ENCODE measurements at places on chromosomes 12 and 14.

DNA sequence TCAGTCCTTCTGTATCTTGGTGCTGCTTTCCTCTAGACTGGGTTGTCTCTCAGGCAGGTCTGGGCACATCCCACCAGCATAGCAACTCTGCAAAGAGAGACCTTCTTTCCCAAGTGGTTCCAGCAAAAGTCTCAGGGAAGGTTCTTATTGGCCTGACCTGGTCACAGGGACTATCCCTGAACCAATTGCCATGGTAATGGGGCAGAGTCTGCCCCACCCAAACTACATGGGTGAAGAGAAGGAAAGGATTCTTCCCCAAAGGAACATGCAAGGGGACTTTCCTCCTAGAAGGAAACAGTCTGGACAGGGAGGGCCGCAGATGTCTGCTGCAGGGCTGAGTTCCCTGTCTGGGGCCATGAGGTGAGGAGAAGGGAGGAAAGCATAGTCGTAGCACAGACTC is 122.2 kb upstream of the NCOR2 start:
- no peak for DNase-seq

DNA sequence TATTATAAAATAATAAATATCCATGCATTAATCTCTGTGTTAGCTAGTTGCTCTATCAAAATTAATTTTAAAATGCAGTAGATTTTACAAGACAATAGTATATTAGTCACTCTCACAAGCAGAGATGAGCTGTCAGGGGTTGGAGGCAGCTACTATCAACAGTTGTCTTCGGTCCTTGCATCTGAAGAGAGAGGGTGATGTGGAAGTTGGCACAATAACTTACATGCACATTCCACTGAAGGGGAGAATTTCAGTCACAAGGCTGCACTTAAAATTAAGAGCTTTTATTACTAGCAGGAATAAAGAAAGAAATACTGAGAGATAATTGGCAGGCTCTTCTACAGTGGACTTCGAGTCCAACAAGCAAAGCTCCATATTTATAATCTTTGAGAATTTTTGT is 166.9 kb upstream of the DCN start:
- DNase-seq, result no peak

DNA sequence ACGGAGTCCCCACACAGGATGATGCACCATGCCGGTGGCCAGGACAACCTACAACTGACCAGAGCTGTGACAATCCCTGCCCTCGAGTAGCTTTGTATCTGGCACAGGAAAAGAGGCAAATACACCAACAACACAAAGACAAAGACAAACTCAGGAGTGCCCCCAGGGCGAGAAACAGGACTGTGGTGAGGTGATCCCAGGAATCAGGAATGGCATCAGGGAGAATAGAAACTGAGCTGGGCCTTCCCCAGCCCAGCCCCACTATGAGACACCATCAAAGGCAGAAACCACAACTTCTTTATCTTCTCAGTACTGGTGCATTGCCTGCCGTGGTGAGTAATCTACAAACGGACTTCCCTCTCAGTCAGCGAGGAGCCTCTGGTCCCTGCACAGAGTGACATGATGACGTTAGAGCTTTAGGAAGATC is 157.7 kb downstream of the TTC7B start:
- no peak for DNase-seq

DNA sequence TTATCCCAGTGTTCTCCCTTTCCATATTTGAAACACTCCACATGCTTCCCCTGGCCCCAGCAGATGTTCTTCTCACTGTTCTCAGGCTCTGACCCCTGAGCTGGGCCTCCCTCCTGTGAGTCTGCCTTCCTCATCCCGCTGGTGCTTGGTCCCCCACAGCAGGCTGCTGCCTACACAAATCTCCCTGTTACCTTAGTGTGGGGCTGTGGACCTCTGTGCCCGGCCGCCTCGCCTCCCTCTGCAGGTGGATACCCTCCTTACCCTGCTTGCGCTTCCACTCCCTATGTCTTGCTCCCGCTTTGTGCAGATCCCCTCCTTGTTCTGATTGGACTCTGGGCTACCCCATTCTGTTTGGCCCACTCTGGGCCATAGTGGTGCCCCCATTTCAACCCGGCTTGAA is 6.9 kb downstream of the DERA start:
- no peak for DNase-seq

GRCh38 chr12:1801303-1801975 is 18.9 kb upstream of the LRTM2 start:
- no peak for DNase-seq

- no peak for DNase-seq
Observed at GRCh38 chr12:119060847-119061796, 79.8 kb downstream of the SRRM4 start.

DNA sequence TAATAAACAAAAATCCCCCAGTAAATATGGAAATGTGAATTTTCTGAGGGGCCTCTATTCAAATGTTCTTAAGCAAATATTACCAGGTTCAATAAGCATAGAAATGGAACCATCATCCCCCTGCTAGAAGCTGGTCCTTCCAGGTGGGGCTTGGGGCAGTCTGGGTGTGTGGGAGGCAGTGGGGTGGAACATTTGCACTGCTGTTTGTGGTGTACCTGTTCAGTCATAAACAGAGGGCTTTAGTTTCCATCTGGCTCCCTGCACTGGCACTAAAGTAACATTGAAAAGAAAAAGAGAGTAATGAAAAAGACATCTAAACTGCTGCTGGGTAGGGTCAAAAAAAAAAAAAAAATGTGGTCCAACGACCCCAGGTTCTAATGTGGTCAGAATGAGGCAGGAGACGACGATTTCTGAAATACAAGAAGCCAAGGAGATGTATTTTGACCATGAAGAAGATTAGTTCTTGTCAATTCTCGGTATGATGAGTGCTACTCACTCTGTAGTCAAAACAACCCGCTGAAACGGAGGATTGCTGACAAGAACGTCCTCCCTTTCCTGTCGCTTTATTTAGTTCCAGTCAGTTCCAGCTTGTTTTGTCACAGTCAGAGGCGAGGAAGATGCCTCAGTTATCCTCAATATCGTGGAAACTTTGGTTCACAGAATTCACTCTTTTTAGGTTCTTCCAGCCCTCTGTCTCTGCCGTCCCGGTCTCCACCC is 44.2 kb upstream of the MANSC4 start:
- DNase-seq, result no peak

GRCh38 chr14:90756755-90757345 is 59.4 kb downstream of the TTC7B start:
- no peak for DNase-seq

GRCh38 chr12:91317306-91317705 is 134.7 kb upstream of the DCN start:
- DNase-seq, result no peak

DNA sequence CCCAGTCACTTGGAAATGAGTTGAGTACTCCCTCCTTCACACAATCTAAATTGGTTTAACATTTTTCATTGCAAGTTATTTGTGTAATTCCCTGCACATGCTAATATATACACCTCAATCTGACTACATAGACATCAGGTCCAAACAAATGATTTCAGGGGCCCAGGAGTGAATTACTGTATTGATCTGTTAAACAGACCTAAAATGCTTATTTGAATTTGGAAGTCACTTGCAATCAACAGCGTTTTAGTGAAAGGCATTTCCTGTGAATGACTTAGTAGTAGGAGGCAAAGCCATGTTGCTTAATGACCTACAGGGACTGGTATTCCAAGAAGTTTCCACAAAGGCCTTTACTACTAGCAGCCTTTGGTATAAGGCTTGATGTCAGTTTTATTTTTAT is 22.6 kb upstream of the SLC15A5 start:
- DNase-seq, result no peak
